ENCODE measurements at places on chromosomes 16 and 17.

DNA sequence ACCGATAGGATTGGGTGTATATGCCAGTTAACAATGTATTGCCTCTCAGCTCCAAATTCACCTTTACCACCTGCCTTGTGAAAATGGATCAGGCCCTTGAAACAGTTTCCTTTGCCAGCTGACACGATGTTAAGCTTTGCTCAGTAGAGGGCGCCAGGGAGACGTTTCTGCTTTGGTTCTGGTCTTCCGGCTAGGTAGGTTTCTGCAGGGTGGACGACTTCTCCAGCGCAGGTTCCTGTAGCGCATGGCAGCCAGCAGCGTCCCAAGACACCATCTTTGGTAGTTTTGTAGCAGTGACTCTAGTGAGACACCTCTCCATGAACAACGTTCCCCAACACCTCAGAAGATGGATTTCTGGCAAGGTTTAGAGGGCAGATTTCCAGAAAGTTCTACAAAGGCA, 24.0 kb downstream of the SYCE1L start:
- no peak for DNase-seq

DNA sequence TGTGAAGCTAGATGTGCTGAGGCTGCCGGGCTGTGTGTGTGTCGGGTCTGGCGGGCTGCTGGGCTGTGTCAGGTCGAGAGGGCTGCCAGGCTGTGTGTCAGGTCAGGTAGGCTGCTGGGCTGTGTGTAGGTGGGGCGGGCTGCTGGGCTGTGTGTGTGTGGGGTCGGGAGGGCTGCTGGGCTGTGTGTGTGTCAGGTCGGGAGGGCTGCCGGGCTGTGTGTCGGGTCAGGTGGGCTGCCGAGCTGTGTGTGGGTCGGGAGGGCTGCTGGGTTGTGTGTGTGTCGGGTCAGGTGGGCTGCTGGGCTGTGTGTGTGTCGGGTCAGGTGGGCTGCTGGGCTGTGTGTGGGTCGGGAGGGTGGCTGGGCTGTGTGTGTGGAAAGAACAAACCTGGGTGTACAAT, 8.6 kb downstream of the WDR45B start:
- DNase-seq: no peak

DNA sequence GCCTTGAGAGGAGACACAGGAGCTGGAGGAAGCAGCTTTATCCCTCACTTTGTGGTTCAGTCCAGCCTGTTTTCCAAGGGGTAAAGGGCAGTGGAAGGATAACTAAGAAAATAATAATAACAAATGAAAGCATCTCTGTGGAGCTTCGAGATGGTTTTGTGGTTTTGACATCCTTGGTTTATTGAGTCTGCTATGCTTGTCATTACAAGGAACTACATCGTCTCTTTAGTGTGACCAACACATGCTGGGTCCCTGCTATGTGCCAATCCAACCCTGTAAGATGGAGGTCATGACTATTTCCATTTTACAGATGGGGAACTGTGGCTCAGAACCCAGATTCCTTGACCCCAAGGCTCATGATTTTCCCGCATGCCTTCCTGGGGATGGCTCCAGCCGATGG, 124.8 kb downstream of the MRM1 start:
- DNase-seq: no peak

- peak; percentile 90 for DNase-seq
These were observed at the start of gene GHDC for GRCh38 chr17:42193969-42194899. GHDC (minus strand) TSS chr17:42194494; CDS start chr17:42193581, 913 bp downstream.

DNA sequence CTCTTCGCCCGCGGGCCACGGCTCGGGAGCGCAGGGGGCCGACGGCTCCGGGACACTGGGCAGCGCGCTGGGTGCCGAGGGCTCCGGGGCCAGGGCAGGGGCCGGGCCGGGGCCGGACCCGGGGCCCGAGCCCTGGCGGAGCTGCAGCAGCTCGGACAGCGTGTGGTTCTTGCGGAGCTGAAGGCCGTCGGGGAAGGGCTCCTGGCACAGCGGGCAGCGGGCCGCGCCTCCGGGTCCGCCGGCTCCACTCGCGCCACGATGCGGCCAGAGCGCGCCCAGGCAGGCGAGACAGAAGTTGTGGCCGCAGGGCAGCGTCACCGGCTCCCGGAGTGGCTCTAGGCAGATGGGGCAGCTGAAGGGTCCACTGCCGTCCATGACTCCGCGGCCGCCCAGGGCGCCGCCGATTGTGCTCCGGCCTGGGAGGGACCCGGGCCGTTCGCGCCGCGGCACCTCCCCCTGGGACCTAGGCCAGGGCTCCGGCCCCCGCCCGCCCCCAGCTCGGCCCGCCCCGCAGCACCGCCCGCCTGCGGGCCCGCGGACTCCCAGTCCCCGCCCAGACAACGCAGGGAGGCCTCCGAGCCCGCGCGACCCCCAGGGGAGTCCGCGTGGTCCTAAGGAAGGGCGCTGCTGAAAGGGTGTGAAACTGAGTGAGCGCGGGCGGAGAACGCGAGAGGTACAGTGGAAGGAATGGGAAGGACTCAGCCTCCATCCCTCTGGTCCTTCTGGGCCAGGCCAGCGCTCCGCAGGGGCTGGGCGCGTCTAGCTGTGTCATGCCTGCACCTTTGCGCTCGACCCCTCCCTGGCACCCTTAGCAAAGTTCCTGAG, at the start of gene TRIM47:
TRIM47 (minus strand) TSS at position 408 of the 825 bp plus-strand sequence; CDS start at position 375, 33 bp downstream.
- DNase-seq: peak; percentile 83

DNA sequence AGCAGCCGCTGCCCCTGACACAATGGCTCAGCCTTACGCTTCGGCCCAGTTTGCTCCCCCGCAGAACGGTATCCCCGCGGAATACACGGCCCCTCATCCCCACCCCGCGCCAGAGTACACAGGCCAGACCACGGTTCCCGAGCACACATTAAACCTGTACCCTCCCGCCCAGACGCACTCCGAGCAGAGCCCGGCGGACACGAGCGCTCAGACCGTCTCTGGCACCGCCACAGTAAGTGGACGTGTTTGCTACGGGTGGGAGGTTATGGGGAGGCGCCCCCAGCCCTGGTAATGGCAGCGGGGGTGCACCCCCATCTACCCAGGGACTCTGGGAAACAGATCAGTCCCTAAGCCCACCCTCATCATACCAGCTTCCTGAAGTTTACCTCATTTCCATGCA, 185.5 kb downstream of the RBFOX1 start:
- DNase-seq: no peak

DNA sequence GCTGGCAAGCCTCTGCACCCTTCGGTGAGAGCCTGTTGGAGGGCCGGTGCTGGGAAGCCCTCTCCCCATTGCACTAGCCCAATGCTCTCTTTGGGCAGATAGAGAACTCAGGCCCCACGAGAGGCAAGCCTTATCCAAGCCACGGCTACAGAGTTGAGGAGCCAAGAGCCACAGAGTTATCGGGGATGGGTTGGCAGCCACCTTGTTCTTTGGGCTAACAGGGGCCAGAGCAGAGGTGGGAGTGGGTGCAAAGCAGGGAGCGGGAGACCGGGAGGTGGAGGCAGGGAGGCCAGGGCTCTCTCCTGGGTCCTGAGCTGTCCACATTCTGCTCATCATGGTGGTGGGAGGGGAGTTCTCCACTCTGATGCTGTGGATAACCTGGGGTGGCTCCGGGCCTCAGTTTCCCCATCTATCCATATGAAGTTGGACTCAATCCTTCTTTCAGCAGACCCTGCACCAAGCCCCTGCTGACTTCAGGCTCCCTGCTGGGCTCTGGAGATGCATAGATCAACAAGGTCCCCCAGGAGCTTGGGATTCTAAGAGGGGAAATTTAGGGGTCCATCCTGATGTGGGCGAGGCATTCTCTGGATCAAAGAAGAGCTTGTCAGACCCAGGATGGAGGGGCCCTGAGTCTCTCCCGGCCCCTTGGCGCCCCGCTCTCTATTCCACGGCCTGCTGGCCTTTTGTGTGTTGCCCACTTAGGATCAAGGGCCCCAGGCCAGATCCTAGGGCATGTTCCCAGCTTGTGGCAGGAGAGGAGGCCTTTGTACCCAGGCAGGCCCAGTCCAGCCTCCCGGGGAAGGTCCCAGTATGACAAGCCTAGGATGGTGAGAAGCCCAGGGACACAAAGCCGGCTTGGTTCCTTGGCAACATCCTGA, 557 bp upstream of the CX3CL1 start:
- DNase-seq: no peak

- DNase-seq: no peak
These were observed 24.5 kb downstream of the OR1D5 start for GRCh38 chr17:3038941-3039340.

DNA sequence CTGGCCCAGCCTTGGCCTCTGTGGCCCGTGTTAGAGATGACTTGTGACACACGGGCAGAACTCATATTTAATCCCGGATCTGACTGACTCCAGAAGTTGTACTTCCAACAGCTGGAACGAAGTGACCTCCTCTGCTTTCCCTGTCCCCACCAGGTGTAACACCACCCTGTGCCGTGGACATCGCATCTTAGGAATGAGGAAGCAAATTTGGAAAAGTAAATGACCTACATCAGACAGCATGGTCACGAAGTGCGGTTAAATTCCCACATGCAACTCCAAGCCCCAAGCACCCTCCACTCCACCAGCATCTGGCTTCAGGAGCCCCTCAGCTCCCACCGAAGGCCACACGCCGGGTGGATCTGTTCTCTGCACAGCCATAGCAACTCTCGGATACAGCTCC, 2.9 kb downstream of the TK1 start:
- DNase-seq: no peak

DNA sequence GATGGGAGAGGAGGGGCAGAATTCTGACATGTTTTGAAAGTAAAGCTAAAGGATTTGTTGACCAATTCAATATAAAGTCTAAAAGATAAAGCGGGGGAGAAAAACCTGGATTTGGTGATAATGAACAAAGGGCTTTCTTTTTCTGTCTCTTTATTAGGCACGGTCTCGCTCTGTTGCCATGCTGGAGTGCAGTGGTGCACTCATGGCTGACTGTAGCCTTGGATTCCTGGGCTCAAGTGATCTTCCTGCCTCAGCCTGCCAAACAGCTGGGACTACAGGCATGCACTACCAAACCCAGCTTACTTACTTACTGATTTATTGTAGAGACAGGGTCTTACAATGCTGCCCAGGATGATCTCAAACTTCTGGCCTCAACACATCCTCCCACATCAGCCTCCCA, 7.5 kb downstream of the CDR2 start:
- no peak for DNase-seq

GRCh38 chr16:15542261-15542660, 100.7 kb downstream of the MARF1 start:
- no peak for DNase-seq

DNA sequence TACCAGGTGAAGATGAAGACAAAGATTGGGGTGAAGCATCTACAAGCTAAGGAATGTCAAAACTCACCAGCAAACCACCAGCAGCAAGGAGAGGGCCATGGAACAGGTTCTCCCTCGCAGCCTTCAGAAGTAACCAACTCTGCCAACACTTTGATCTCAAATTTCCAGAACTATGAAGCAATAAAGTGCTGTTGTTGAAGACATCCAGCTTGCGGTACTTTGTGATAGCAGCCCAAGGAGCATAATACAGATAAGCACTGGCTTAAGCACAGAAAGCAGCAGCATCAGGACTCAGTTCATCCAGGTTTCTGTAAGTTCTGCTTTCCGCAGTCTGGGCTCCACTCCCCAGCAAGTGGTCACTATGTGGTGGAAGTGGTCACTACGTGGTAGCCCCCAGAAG, 16.0 kb upstream of the CDRT4 start:
- no peak for DNase-seq

DNA sequence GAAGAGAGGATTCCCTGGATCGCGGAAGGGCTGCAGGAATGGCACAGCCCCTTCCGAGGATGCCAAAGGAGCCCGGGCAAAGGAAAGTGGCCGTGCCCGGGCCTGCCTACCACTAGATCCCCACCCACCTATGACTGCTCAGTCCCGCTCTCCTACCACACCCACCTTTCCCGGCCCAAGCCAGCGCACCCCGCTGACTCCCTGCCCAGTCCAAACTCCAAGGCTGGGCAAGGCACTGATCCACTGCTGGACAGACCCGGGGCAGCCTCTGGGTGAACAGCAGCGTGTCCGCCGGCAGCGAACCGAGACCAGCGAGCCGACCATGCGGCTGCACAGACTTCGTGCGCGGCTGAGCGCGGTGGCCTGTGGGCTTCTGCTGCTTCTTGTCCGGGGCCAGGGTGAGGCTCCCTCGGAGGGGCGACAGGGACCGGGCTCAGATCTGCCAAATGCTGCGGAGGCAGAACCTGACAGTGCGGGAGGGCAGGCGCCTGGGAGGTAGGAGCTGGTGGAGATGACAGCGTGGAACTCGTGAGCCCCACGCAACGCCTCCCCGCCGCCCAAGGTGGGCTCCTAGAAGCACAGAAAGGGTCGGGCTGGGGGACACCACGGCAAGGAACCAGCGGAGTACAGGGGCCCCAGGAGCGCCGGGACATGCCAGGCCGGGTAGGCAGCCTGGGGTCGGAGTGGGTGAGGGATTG, at the start of gene CES2:
CES2 (plus strand) TSS at position 203 of the 698 bp plus-strand sequence; CDS start at position 323, 120 bp downstream.
- peak; percentile 48 for DNase-seq

DNA sequence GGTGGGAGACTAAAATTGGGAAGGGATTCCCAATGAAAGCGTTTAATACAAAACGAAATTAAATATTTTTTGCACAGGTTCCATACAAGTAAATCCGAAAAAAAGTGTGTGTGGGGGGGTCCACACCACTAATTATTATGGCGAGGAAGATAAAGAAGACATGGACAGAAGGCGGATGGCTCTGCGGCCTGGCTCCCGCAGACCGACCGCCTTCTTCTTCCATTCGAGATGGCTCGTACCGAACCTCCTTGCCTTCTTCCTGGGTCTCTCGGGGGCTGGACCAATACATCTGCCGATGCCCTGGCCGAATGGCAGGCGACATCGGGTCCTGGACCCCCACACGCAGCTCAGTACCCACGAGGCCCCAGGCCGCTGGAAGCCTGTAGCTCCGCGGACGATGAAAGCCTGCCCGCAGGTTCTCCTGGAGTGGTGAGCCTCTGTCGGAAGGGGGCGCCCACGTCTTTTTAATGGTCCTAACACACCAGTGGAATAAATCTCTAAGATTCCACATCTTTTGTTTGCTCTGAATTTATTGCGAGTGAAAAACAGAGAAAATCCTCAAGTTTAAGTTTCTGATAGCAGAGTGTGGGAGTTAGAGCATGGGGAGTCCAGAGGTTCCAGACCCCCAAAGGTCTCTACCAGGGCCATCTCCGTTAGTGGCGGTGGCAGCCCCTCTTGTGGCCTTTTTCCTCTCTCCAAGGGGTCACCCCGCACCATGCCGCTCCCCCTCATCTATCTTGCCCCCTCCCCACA, 1.4 kb downstream of the PRAC2 start:
- peak; percentile 87 for DNase-seq

- no peak for DNase-seq
These were observed 12.0 kb upstream of the KRT23 start for GRCh38 chr17:40949418-40949817.

DNA sequence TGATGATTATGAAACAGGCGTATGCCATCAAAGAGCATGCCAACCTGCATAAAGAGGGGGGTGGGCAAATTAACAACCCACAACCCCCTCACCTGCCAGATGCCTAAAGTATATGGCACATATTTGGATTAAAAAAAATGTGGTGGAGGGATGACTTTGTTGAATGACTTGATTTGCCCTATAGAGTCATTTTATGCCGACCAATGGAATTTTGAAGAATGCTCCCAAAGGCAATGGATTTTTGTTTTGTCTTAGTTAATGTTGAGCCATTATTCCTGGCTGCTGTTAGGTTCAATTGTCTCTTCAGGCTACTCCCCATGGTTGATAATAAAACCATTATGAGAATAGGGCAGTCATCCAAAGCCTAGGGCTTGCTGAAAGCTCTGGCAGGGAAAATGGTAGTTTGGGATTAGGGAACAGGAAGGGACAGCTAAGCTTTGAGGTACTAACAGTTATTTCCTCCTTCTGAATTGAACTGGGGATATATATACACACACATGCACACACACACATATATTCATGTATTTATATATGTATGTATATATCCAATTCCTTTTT, 5.8 kb upstream of the CHCT1 start:
- no peak for DNase-seq

All from femur (tissue), 1 donor.